ENCODE measurements at places on chromosomes 6 and 20.

- no peak for DNase-seq
Observed at GRCh38 chr20:32209850-32210605, 2.3 kb downstream of the POFUT1 start.

- no peak for DNase-seq
Observed at GRCh38 chr6:79813143-79813850, 134.1 kb downstream of the ELOVL4 start.

DNA sequence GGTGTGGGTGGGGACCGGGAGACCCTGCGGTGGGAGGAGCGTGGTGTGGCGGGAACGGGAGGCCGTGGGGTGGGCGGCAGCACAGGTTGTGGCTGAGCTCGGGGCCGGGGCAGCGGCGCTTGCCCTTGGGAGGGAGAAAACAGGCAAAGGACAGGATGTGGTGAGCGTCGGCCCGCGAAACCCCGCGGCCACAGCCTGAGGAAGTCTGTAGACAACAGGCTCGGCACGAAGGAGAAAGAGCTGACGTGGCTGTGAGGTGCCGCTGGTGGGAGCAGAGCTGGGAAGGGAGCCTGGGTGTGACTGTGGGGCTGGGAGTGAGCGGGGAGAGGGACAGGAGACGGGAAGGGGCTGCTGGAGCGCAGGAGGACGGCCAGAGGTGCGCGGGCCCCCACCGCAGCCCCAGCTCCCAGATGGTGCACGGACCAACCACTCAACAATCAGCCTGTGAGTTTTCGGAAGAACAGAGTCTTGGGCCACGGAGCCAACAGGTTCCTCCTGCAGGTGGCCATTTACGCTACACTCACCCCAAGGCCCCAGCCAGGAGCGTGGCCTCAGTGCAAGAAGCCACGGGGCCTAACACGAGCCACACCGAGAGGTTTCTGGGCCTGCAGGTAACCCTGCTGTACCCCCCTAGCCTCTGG lies 202.8 kb downstream of the DLL1 start:
- DNase-seq, result no peak

- DNase-seq, result no peak
Observed at GRCh38 chr6:123402052-123402451, 234.7 kb downstream of the TRDN start.

DNA sequence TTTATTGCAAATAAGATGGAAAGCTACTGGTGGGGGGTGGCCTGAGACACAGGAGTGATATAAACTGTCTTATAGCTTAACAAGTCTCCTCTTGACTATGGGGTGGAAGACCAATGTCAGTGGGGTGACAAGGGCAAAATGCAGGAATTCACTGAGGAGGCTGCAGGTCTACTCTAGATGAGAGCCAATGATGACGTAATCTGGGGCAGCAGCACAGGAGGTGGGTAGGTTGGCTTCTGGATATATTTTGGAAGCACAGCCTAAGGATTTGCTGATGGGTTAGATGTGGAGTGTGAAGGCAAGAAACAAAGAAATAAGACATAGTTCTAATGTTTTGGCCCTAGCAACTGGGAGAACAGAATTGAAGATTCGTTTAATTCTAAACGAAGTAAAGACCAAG lies 253.2 kb downstream of the PTPRT start:
- no peak for DNase-seq

GRCh38 chr6:35400111-35400510 lies 52.0 kb upstream of the FANCE start:
- no peak for DNase-seq

DNA sequence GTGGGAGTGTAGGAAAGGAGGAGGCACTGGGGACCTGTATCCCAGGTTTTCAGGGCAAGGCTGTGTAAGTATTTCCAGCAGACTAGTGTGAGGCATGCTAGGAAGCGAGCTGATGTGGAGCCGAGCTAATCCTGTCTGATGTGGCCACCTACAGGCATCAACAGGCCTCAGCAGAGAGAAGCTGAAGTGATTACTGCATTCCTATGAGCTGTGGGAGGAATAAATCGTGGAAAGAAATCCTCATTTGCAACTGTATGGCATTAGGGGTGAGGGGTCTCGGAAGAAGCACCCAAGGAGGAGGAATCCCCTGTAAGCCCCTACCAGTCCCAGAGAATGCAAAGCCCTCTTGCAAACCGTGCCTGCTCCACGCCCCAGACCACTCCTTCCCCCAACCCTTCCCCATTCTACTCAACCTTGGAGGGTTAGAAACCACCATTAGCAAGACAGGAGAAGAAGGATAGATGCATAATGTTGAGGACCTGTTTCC lies 41.6 kb downstream of the C6orf15 start:
- peak; percentile 54 for DNase-seq

- no peak for DNase-seq
Observed at GRCh38 chr20:20668639-20669038, 43.8 kb downstream of the RALGAPA2 start.

DNA sequence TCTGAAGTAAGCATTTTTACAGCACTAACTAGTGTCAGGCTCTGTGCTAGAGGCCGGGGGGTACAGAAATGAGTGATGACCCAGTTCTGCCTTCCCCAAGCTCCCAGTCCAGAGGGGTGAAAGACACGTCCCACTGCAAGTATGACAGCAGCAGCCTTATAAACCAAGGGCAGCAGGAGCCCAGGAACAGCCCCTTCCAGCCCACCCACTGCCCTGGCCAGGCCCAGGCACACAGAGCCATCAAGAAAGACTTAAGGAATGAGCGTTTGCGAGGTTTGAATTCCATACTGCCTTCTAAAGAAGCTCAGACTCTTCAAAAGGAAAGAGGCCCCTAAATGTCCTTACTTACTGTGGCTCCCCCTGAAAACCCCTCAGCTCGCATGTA lies 10.0 kb downstream of the TRERF1 start:
- DNase-seq, result no peak

DNA sequence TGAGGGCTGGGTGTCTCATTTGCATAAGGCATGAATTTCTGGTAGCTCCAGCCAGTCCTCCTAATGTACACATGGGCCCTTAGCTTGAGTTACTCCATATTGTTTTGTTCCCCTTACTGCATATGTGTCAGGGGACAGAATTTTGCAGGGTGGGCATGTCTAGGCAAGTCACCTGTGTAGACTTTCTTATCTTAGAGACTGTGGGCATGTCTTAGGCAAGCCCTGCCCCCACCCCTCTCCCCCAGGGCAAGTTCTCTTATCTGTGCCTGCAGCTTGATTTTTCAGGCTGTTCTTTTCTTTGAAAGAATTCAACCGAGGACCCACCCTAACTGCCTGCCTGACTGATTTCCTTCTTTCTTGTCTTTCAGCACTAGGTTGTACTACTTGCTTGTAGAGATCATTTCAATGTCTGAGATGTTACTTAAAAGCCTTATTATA lies 32.1 kb downstream of the NHLRC1 start:
- no peak for DNase-seq

DNA sequence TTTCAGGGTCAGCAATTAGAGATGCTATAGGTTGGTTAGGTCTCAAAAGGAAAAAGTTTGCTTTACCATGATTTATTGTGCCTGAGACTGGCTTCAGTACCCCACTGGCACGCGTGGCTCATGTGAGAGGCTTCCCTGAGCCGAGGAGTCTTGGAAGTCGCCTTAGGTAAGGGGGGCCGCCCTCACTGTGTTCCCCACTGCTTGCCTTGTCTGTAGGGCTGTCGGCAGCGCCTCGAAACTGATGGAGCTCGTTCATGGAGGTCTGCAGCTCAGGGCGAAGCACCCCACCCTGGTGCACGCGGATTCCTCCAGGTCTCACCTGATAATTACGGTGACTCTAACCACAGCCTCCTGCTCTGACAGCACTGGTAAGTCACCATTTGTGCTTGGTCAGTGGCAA lies 39.2 kb downstream of the FRMD1 start:
- DNase-seq, result no peak

DNA sequence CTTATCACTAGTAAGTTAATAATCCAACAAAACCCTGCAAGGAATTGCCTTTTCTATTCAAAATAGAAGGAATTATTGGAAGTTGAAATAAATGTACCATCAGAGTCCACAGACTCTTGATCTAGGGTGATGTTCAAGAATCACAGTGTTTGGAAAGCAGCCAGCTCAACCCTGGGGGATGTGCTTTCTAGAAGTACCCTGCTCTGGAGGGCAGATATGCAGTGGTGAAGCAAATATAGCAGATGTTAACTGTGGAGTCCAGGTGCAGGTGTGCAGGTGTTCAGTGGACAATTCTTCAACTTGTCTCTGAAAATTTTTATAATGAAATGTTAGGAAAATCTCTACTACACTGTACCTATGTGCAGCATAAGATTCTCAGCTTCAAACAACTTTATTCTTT lies 9.1 kb upstream of the INSM1 start:
- no peak for DNase-seq

DNA sequence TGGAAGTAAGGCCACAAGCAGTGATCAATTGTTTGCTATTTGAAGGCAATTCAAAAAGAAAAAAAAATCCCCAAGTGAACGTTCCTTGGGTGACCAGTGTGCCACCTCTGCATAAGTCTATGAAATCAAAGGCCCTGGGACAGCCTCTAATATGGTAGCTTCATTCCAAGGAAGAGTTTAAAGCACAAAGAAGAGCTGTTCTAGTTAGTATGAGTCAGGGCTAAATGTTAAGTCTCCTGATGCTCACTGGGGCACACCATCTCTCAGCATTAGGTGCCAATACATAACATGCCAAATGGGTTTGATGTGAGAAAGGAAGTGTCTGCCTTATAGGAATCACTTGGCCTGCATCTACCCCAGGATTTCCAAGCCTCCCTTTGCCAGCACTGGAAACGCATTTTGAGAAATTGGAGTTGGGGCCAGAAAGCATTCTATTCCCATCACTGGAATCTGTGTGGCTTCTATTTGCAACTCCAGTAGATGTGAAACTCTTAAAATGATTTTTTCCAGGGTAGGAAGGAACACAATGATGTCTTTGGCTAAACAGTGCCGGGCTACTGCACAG lies 13.0 kb downstream of the UNC5CL start:
- no peak for DNase-seq

DNA sequence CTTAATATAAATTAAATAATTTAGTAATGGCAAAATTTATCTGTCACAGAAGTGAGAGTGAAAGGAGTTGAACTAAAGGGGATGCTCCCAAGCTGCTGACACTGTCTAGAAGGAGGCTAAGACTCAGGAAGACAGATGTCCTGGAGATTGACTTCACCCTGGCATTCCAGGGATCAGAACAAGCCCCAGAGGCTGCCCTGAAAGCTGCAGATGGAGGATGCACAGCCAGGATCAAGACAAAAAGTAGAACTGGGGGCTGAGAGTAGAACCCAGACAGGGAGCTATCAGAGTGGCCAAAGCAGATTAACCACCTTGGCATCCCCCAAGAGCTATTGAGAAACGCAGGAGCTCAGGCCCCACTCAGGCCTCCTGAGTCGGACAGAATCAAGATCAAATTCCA lies 189.2 kb upstream of the PLCB4 start:
- DNase-seq, result no peak

- no peak for DNase-seq
Observed at GRCh38 chr20:51650685-51651134, 108.2 kb upstream of the NFATC2 start.

DNA sequence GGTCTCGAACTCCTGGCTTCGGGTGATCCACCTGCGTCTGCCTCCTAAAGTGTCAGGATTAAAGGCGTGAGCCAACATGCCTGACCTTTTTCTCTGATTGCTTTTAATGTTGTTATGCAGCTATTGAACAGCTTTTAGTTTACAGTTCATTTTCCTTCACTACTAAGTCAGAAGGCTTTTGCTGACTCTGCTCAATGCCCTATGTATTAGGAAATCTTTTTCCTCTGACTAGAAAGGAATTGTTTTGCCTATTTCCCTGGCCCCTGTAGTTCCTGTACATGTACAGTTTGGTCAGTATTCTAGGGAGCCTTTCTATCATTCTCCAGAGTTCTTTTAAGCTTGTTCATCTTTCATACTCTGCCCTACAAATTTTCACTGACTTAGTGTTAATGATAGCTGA lies 280.2 kb downstream of the CDKAL1 start:
- DNase-seq, result no peak

- DNase-seq, result no peak
Observed at GRCh38 chr20:41038878-41039404, 10.3 kb downstream of the TOP1 start.

- DNase-seq, result no peak
Observed at GRCh38 chr6:121688974-121689373, 253.5 kb downstream of the GJA1 start.

GRCh38 chr6:126534401-126534800 lies 194.5 kb downstream of the CENPW start:
- DNase-seq, result no peak

DNA sequence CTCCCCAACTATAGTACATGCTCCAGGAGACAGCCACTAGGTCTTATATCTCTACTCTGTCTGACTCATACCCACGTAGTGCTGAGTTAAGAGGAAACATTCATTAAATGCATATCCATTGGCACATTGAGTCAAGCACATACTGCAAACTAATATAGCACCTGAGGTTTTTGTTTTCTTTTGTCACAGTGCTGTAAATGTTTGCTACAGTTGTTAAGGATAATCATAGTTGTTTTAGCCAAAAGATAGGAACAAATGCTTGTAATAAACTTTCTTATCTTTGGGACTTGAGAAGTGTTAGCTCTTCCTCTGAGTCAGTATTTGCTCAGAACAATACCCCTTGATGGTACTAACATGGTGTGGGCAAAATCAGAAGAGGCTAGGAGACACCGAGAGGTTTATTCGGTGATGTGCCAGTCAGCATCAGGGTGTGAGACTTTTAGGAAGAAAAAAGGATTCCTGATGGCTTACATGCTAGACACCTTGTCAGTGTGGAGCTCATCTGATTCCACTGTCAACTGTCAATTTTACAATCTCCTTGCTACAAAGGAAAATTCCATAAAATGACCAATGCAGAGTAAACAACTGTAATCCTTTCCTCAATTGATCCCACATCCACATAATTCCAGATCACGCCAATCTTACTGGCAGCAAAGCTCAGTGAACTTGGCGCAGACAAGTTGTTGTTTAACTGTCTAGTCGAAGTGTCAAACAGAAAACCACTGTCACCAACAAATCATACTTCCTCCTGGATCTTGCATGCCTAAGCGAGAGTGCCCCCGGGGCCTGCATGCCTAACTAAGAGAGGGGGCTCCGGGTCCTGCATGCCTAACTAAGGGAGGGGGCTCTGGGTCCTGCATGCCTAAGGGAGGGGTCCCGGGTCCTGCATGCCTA lies 36.1 kb downstream of the ELOVL2 start:
- DNase-seq, result no peak

GRCh38 chr6:5670811-5671561 lies 335.7 kb downstream of the NRN1 start:
- peak; percentile 38 for DNase-seq

GRCh38 chr20:13486694-13487093 lies 152.0 kb downstream of the TASP1 start:
- no peak for DNase-seq

- no peak for DNase-seq
Observed at GRCh38 chr6:39059496-39060310, 11.1 kb downstream of the GLP1R start.

- no peak for DNase-seq
Observed at GRCh38 chr6:123383718-123384117, 253.0 kb downstream of the TRDN start.

DNA sequence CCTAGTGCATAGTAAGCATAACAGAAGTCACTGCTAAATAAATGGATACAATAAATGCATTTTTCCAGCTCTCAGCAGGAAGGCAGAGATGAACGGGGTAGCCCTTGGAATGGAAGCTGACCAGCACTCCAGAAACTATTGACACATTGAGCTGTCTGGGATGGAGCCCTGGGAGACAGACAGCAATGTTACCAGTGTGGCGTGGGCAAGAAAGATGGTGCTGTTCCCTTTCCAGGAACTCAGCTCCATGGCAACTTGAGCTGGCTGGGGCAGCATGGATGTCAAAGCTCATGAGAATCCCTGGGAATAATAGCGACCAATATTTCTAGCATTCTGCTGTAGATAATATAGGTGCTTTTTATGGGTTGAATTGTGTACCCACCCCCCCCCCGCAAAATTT lies 104.3 kb upstream of the PTPRT start:
- no peak for DNase-seq

GRCh38 chr6:84243240-84243639 lies 15.8 kb upstream of the CEP162 start:
- no peak for DNase-seq

Data from amygdala (tissue), 56 donors.